ENCODE measurements at places on chromosomes 5 and 9.

- DNase-seq = no peak
These were observed 4.1 kb downstream of the HBEGF start for GRCh38 chr5:140342287-140342686.

DNA sequence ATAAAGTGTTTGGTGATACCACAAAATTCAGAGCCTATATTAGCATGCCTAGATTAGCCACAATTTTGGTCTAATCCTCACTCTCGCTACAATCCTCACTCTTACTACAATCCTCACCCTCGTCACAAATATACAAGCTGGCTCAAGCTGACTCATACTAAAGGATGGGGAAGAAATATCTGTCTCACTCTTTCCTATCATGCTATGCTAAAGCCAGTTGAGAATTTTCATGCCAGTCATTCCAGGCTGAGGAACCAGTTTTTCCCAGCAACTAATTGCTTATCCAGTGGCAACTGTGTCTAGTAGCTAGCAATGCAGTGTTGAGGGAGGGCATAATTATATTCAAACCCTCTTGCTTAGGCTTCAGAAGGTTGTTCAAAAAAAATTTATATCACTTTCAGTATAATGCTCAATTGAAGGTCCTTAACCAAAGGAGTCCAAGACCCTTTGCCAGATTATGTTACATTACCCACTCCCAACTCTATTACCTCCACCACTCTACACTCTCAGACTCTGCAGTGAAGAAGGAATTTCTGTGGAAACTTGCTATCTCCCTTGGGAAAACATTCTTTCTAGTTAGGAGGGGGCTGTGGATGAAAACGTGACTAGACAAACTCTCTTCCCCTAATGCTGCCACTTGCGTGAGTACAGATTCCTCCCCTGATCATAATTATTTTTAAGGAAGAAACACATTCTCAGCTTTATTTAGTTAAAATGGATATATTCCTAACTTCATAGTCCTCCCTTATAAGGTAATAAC, 810.3 kb upstream of the ACO1 start:
- DNase-seq = no peak

DNA sequence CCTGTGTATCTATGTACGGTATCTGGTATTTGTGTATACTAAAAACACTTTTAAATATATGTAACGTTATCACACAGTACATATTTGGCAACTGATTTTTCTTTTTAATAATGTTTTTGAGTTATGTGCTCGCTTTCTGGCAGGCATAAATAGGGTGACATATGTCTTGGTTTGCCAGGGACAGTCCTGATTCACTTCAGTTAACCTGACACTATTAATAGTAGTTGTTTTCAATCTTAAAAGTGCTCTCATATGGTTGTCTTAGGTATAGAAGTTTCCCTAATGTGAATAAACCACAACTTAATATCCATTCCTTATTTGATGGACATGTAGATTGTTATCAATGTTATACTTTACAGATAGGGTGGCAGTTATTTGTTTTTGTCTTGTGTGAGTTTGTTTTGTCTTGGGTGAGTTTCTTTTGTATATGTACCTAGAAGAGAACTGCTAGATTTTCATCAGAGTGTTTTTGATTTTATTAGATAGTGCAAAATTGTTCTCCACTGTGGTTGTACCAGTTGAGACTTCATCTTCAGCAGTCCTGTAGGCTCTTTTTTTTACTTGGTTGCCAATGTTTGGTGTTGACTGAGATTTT, 7.9 kb downstream of the G3BP1 start:
- DNase-seq = no peak

- DNase-seq = no peak
These were observed 73.9 kb downstream of the ALDH7A1 start for GRCh38 chr5:126521130-126521529.

GRCh38 chr5:141603923-141604717, 14.7 kb downstream of the DIAPH1 start:
- DNase-seq = no peak

- DNase-seq = no peak
These were observed 13.4 kb upstream of the OR13C8 start for GRCh38 chr9:104555521-104555920.

DNA sequence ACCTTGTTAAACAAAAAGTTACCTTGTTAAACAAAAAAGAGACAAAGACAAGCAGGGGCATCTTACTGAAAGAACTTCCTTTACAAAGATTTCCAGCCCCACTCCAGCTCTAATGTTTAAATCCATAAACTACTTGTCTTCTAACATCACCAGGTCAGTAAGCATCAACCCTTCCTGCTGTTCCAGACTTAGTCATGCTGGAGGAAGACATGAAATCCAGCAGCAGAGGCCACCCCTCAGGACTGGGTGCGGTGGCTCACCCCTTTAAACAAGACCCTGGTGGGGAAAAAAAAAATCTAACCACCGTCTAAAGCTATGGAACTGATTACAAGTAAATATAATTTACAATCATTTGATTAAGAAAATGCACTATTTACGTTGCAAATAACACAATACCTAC, 9.1 kb downstream of the PDCL start:
- DNase-seq = no peak

DNA sequence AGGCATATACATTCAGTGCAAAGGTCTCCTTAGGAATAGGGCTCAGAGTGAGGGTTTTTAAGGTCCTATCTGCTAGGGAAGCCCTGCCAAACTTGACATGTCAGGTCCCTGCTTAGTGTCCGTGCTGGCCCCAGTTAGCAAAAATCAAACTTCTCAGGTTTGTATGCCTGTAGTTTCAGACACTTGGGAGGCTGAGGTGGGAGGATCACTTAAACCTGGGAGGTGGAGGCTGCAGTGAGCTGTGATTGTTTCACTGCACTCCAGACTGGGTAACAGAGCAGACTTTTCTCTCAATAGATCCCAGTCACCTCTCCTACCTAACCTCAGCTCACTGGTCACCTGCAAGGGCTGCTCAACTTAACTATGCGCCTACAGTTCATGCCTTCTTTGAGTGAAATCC, 18.7 kb upstream of the TMEM245 start:
- no peak for DNase-seq

DNA sequence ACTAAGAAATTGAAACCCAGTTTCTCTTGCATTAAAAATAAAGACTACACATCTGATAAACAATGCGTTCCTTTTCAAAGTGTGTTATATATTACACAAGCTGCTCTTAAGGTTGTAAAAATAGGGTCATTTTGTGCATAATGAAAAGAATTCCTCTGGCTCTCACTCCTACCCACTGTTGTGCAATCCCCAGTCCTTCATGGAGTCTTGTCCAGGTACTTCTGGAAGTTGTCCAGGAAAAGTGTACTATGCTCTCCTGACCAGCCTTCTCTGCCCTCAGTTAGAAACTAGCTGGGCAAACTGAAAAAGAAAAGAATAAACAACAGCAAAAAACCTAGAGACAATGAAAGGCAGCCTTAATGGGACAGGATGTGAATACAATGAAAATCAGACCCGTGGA, 345.5 kb upstream of the PAPPA start:
- no peak for DNase-seq

DNA sequence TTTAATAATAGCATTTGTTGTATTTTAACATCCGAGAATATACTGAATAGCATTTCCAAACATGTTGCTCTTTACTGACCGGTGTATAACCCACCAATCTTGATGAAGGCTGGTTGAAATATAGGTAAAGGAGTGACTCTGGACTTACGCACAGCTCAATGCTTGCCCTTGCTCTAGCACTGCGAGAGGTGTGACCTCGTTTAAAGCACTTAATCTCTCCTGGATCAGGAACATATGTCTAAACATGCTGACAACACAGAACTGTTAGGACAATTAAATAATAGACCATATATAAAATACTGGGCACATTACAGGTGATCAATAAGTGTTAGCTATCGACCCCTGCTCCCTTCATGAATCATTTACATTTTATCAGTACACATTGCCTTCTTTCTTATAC, 28.3 kb downstream of the TLR4 start:
- no peak for DNase-seq

DNA sequence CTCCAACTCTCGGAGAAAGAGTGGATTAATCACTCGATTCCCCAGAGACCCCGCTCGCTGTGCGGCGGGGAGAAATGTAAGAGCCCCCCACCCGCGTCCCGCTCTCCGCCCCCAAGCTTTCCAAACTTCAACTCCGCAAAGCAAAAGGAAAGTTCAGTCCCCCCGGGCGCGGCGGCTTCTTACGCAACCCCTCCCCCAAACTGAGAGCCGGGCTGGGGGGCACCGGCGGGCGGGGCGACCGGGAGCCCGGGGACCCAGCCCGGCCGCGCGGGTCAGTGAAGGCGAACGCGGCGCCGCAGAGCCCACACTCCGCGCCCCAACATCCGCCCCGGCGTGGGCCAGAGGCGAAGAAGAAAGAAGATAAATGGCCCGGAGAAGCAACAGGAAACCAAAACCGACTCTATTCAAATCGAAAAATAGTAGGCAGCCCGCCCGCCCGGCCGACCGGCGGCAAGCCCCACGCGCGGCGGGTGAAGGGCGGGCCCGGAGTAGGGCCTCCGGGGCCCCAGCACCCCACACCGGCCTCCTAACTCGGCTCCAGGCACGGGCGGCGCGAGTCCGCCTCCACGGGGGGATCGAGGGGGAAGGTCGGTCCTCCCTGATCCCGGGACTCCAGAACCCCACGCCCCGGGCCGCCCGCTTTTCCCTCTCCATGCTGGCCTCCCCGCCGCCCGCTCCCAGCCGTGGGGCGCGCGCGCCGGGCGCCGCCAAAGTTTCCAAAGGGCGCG, 720 bp downstream of the NOTCH1 start:
- DNase-seq = no peak

DNA sequence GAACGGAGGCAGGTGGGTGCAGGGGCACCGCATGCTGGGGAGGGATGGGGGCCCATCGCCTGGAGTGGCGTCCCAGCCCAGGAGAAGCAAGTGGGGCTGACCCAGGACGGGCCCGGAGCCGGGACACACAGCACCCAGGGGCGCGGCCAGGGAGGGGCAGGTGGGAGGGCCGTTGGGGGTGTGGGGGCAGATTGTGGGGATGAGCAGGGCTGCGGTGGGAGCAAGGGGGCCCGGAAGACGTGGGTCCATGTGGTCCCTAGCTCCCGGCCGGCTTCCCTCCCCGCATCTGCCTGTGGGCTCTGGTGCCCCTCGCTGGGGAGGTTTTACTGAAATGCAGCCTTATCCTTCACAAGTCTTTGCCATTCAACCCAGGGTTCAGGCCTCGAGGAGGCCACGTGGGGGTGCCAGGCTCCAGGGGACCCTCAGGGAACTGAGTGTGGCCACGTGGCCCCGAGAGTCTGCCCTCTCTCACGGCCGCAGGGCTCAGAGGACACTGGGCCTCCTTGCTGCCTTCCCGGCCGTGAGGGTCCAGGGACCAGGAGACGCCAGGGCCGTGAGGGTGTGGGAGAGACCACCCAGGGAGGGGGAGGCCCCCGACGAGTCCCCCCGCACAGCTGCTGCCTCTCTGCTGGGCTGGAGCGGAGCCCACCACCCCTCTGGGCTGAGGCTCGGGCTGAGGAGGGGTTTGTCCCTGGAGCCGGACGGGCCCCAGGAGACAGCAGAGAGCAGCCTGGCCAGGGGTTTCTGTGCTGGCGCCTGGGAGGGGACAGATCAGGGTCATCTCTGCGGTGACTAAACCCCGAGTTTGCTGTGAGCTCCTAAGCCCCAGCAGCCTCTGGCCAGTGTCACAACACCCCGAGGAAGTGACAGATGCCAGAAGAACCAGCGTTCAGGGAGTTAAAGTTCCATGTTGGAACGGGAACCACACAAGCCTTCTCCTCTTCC, 35.2 kb downstream of the SLC9A3 start:
- DNase-seq = no peak

DNA sequence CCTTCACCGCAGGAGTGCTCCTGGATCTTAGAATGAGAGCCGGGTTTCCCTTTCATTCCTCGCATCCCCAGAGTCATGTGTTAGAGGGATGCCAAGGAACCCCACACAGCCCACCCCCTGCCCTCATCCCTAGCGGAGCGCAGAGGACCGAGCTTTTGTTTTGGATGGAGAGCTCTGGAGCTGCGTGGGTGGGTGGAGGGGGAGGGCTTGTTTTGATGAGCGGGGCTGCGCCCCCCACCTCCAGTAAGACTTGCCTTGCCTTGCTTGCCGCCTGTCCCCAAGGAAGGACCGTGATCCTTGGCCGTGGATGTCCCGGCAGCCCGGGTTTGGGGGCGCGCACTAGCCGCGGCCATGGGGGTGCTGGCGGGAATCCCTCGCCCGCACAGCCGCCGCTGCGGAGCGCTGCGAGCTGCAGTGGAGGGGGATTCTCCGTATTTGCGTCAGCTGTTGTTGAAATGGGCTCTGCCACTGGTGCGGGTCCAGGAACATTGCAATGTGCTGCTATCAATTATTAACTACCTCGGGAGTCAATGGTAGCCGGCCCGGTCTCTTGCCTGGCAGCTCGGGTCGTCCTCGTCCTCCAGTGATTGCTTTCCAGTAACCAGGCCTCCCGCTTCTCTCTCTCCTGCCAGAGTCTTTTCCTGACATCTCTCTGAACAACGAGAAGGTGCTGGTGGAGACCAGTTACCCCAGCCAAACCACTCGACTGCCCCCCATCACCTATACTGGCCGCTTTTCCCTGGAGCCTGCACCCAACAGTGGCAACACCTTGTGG, 1.0 kb downstream of the EGR1 start:
- peak; percentile 18 for DNase-seq

DNA sequence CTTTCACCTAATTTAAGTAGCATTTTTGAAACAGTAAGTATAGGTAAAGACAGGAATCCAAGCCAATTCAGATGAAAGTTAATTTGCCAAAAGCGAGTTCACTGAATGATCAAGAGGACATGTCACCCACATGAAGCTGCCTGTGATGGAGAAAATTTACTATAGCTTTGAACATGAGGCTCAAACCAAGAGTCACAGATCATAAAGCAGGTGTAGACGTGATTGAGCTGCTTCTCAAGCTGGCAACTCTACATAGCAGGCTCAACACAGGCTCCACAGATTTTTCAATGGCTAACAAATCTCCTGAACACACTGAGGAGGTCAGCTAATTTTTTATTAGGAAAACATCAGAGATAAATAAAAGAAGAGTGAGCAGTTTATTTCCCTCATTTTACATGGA, 173.7 kb downstream of the FAM114A2 start:
- DNase-seq = no peak

- DNase-seq = no peak
These were observed 40.0 kb downstream of the CXXC5 start for GRCh38 chr5:139688088-139688702.

DNA sequence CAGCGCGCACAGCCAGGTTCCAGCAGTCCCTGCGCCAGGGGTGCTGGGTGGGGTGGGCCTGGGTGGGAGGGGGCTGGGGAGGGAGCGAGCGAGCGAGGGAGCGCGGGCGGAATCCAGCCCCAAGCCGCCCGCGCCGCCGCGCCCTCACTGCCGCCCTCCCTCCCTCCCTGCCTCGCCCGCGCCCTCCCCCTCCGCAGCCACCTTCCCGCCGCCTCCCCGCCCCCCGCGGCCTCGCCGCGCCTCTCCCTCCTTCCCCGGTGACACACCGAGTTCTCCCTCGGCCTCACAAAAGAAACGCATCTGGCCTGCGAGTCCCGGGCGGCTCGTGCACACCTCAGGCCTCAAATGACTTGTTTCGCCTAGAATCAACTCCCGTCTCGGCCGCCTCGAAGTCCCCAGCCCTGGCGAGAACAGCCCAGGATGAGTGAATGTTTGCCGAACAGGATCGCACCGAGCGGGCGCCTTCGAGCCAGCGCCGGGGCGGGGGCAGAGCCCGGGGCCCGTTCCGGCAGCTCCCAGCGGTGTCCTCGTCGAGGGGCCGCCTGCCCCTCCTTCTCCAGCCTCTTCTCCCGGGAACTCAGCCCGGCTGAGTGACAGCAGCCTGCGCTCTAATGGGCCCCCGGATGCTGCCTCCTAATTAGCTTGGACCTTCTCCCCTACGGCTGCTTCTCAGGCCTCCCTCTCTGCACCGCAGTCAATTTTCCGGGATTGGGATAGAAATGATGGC, 371 bp upstream of the PITX1 start:
- peak; percentile 55 for DNase-seq

- no peak for DNase-seq
These were observed 69.9 kb downstream of the AUH start for GRCh38 chr9:91291866-91292265.
